Mesothelial cell of epicardium (in vitro differentiated cells): ENCODE measurements at places on chromosomes 7 and 10. TPM values are rescaled to one million over a fixed set of nuclear protein-coding genes. Genes with fewer than 3 reads are reported as not detected.

The PDE6C gene
- total RNA-seq: not detected in 3 replicates

The CCM2 gene
- 32.3 to 35.1 TPM (median 34.1 TPM) in 3 replicates for total RNA-seq

The BTRC gene
- 37.5 to 38.4 TPM (median 37.7 TPM) in 3 replicates for total RNA-seq

The GIMAP5 gene
- not detected in 3 replicates for total RNA-seq

The C7orf57 gene
- not detected in 3 replicates for total RNA-seq

The AGR3 gene
- total RNA-seq: 1.7 to 2.1 TPM (median 2.0 TPM) in 3 replicates

The PLCE1 gene
- total RNA-seq: 3.2 to 3.9 TPM (median 3.4 TPM) in 3 replicates

The ARF5 gene
- 165 to 171 TPM (median 168 TPM) in 3 replicates for total RNA-seq

The PPP1R3A gene
- not detected in 3 replicates for total RNA-seq

The BRI3 gene
- 112 to 115 TPM (median 113 TPM) in 3 replicates for total RNA-seq

- DNase-seq: no peak
These were observed 1033.1 kb downstream of the NRG3 start for GRCh38 chr10:82908096-82908495.

DNA sequence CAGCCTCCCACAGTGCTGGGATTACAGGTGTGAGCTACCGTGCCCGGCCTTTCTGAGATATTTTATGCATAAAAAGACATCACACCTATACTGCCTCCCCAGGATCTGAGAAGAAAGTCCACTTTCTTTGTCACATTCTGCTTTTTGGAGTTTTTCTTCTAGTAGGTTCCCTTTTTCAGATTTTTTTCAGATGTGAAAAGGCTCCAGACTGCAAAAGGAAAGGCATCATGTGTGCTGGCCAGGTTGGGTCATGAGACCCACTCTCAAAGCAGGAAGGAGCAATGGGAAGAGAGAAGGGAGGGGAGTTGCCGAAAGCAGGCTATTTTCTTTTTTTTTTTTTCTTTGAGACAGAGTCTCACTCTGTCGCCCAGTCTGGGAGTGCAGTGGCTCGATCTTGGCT, 10.8 kb downstream of the BLVRA start:
- no peak for DNase-seq

DNA sequence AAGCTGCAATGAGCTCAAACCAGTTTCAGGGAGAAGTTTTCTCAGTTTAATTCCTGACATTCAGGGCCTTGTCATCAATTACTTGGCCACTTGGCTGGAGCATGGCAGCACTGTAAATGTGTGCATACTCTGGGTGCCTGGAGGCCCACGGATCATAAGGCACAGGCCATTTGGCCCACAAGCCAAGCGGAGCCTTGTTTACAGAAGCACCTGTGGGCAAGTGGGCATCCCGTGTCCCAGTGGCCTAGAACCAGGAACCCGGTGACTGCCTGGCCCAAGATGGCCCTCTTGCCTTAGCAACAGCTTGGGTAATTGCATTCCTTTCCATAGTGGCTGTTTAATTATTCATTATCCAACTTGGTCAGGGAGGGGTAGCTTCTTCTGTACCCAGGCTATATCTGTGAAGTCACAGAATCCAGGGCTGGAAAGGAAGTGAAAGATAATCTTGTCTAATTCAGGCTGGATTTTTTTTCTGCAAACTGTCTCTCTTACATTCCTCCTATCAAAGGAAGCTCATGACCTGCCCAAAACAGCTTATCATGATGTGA, 426.4 kb upstream of the ZMIZ1 start:
- no peak for DNase-seq

GRCh38 chr10:60646966-60647796, 131.1 kb upstream of the CDK1 start:
- no peak for DNase-seq

- DNase-seq: no peak
These were observed 41.5 kb upstream of the SLC39A12 start for GRCh38 chr10:17910125-17910789.

DNA sequence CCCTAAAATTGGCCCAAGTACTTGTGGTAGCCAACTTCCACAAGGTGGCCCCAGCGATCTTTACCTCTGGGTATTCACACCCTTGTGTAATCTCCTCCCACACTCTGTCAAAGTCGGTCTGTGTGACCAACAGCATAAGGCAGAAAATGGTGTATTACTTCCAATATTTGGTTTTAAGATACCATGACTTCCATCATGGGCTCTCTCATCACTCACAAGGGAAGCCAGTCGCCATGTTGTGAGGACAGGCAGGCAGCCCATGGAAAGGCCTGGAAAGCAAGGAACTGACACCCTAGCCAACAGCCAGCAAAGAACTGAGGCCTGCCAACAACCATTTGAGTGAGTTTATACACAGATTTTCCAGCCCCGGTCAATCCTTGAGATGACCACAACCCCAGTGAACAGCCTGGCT, 91.0 kb upstream of the KMT2E start:
- no peak for DNase-seq

GRCh38 chr7:151306860-151307259, 34.8 kb upstream of the NUB1 start:
- DNase-seq: no peak

- peak; percentile 76 for DNase-seq
These were observed 22.7 kb downstream of the AP5Z1 start for GRCh38 chr7:4797858-4798705.

- DNase-seq: no peak
These were observed 171.7 kb upstream of the SEMA3E start for GRCh38 chr7:83820641-83821040.

- DNase-seq: no peak
These were observed 148.4 kb downstream of the RNF133 start for GRCh38 chr7:122550545-122550944.

DNA sequence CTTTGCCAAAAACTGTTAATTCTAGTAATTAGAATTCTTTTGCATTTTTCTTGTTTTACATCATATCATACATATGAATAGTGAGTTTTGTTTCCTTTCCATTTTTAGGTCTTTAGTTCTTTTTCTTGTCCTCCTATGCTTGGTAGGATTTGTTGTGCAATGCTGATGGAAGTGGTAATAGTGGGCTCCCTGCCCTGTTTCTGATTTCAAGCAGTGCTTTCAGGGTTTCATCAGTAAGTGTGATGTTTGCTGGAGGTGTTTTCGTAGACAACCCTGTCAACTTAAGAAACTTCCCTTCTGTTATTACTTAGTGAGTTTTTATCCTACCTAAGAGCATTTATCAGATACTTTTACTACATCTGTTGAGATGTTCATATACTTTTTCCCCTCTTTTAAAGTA, 50.5 kb downstream of the CSGALNACT2 start:
- DNase-seq: no peak

GRCh38 chr10:64093946-64094535, 572.8 kb downstream of the REEP3 start:
- DNase-seq: no peak

- DNase-seq: no peak
These were observed 63.5 kb downstream of the SAMD9 start for GRCh38 chr7:93053949-93054943.

DNA sequence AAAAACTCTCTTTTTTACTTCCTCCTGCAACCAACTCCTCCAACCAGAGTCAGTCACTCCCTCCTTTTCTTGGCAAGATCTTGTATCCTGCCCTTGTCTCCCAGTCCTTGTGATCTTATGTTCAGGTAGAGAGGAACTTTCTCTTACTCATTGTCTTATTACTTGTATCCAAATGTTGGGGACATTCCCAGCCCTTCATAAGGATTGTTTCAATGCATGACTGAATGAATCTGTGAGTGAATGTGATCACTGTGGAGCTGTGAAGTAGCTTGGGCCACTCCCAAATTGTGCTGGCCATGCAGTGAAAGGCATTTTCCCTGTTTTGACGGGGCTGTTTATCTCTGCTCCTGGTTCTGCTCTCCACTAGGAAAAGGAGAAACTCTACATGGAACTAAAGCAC, 93.7 kb downstream of the CFAP58 start:
- no peak for DNase-seq

- peak; percentile 54 for DNase-seq
These were observed 159.6 kb downstream of the PARD3 start for GRCh38 chr10:34655286-34656170.

DNA sequence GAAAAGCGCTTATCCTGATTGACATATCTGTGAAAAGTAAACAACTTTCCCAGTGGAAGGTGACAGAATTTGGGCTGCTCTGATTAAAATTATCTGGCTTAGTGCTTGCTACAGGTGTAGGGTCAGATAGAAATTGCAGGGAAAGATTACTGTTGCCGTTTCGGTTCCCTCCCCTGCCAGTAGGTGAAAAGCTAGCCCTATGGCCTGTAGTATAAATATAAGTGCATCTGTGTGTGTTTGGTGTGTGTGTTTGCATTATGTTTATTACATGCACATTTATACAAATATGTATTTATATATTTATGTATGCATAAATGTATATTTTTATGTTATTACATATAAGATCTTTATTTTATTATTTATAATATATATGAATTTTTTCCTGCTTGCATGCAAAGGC, 72.3 kb upstream of the VOPP1 start:
- DNase-seq: no peak

- DNase-seq: no peak
These were observed 20.8 kb downstream of the TSPAN14 start for GRCh38 chr10:80474941-80475340.

GRCh38 chr7:123635551-123636359, 19.9 kb upstream of the LMOD2 start:
- DNase-seq: no peak

GRCh38 chr10:124105045-124105444, 11.6 kb upstream of the CHST15 start:
- DNase-seq: no peak

- no peak for DNase-seq
These were observed 559.7 kb upstream of the LRRN3 start for GRCh38 chr7:110531186-110531585.

DNA sequence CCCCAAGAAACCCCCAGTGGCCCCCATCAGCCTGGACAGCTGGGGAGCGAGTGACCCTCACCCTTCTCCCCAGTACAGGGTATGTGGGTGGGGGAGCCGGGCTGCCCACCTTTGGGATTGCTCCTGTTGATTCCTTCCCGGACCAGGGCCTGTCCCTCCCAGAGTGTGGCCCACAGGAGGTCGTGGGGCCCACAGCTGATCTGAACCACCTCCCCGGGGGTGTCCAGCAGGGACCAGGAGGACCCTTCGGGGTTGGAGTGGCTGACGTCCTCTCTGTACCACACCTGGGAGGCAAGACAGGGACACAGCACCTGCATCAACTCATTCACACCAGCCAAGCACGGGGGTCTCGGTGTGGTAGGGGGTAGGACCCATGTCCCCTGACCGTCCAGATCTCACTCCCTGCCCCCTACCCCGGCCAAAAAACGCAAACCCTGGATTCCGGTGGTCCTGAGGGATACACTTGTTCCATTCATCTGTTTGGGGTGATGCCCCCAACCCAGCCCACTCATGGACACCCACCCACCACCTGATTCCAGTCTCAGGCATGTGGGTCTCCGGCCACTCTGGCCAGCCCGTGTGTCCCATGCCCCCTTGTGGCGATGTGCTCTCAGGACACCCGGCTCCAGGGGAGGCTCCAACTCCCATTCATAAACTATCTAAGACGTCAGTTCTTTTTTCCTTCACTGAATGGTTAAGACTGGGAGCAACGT, 10.9 kb downstream of the TECPR1 start:
- no peak for DNase-seq

DNA sequence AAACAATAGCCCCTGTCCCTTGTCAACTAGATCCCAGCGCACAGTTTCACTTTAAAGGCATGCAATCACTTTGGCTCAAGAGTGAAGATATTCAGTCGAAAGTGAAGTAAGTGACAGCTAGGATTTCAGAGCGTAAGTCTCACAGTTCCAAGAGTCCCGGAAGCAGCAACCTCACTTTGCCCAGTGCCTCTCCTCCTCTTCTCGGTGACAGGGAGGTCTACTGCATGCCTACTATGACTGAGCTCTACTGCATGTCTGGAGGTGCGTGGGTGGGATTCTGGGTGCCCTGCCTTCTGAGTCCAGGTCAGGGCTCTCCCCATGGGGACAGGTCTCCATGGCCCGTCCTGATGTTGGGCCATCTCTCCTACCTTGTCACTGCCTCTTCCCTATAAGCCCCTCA, 17.0 kb downstream of the PRKCQ start:
- DNase-seq: no peak
